BJ (cell line): ENCODE measurements at places on chromosomes 1 and 21. TPM values are rescaled to one million over a fixed set of nuclear protein-coding genes. Genes with fewer than 3 reads are reported as not detected.

Gene DISC1
- polyA plus RNA-seq = 1.9 and 2.3 TPM in 2 replicates

Gene AMY1C
- not detected in 2 replicates for polyA plus RNA-seq

DNA sequence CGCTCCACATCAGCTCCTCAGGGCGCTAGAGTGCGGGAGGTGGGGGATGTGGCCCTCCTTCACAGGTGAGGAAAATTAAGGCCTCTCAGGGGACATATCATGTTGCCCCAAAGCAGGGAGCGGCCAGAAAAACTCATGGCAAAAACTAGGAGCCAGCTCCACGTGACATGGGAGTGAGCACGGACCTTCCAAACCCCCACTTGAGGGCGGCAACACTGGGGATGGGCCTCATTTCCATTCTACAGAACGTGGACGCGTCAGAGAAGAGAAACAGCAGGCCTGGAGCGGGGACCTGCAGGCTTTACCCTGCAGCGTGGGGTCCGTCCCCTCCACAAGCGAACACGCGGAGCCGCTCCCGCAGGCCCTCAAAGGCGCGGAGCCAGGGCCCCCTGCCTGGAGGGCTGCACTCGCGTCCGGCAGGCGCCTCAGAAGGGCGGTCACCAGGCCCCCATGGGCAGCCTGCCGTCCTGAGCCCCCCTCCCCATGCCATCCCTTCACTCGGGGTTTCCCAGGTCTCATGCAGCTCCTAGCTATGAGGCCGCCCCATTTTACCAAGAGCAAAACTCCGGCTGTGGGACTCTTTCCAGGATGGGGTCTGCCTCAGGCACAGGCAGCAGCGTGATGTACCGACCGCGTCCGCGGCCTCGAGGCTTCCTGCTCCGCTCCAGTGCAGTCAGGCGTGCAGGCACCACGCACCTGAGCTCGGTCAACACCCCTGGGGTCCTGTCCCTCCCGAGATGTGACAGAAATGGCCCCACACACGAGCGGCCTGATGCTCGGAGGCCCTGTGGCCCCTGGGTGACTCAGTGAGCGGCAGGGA, 5.5 kb downstream of the CFAP410 start:
- no peak for DNase-seq

Gene GCLM
- 19.1 and 35.1 TPM in 2 replicates for polyA plus RNA-seq

GRCh38 chr1:86645851-86646250, 58.5 kb upstream of the SH3GLB1 start:
- no peak for DNase-seq

Gene ADGRL2
- 18.1 and 24.2 TPM in 2 replicates for polyA plus RNA-seq

GRCh38 chr1:214694769-214695168, 91.8 kb downstream of the CENPF start:
- no peak for DNase-seq

GRCh38 chr1:235017719-235018118, 110.9 kb downstream of the TOMM20 start:
- DNase-seq = no peak

DNA sequence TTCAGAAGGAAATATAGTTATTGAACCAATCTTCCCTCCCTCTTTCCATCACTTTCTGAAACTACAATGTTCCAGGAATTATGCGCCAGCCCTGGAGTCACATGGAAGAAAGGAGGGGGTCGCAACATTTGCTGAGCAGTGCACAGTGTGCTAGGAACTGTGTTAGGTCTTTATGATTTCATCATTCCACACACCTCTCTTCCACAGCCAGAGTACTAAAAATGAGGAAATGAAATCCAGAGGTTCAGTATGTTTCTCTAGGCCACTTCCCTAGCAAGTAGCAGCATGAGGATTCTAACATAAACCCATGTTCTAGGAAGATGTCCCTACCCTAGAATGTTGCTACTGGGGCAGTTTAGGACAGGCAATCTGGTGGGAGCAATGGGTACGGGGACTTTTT, 158.1 kb downstream of the SLC45A1 start:
- DNase-seq = no peak

Gene DAB1
- 0.83 and 0.91 TPM in 2 replicates for polyA plus RNA-seq

Gene PLA2G2C
- not detected in 2 replicates for polyA plus RNA-seq

- DNase-seq = no peak
Measured at GRCh38 chr21:29771491-29772066, 168.2 kb downstream of the GRIK1 start.

DNA sequence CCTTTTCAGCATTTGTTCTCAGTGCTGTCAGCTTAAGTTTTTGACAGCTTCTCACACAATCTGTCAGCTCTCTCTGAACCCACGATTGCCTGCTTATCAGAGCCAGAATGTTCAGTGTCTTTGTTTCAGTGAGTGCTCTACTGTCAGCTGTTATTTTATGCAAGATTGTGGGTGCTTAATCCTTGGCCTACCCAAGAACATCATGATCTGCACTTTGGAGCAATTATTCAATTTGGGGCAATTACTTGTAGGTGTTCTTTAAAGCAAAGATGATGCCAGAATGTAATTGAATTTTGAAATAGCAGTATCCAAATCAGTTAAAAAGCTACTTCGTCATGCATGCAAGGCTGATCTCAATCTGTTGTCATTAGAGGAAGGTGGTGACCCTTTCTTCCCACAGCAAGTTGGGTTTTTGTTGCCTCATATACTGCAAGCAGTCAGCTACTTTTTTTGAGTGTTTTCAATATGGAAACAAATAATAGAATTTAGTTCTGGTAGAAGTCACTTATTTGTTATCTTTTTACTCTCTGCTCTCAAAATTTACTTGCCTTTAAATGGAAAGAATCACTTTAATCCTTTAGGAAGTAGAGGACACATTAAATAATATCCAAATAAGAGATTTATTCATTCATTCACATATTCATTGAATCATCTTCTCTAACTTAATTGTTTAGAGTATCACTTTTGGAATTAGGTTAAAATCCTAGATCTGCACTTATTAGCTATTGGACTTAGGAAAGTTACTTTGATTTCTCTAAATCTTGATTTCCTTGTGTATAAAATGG, 253.5 kb upstream of the CACYBP start:
- DNase-seq = no peak

Gene RAD54L
- 4.3 and 5.6 TPM in 2 replicates for polyA plus RNA-seq

DNA sequence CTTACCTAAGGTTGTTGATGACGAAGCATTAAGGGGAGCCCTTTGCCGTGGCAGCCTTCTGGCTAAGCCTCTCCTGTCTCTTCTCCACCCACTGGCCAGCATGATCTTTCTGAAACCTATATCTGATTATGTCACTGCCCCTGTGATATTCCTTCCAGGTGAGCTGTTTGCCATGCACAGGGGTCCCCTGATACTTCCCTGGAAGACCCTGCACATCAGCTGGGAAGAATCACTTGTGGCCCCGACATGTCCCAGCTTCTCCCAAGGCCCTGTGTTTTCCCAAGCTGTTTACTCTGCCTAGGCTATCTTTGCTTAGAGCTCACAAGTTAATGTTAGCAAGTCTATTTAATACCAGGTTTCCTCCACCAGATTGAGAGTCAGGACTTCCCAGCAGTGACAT, 12.3 kb downstream of the RD3 start:
- DNase-seq = no peak

Gene ZBTB37
- polyA plus RNA-seq = 1.8 and 2.1 TPM in 2 replicates

Gene SLC44A3
- 1.1 and 2.1 TPM in 2 replicates for polyA plus RNA-seq

GRCh38 chr1:41739061-41739955, 179.4 kb downstream of the HIVEP3 start:
- peak; percentile 20 for DNase-seq

Gene USP48
- polyA plus RNA-seq = 10.8 and 23.6 TPM in 2 replicates

Gene LY9
- polyA plus RNA-seq = not detected in 2 replicates

- no peak for DNase-seq
Measured at GRCh38 chr1:37845049-37845646, 14.2 kb downstream of the MTF1 start.

DNA sequence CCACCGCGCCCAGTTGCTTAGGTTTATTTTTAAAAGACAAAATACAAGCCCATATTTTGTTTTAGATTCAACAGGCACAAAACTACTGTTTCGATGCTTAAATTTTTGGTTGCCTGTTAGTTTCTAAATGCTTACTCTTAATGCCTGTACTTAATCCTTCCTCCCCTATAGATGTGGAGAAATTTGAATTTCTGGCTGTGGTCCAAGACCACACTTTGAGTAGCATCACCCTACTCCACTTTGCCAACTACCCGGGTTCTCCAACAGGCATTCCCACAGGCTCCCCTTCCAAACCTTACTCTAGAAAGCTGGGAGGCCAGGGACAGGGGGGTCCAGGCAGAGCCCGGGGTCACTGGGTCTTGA, 20.0 kb downstream of the LACTBL1 start:
- no peak for DNase-seq

DNA sequence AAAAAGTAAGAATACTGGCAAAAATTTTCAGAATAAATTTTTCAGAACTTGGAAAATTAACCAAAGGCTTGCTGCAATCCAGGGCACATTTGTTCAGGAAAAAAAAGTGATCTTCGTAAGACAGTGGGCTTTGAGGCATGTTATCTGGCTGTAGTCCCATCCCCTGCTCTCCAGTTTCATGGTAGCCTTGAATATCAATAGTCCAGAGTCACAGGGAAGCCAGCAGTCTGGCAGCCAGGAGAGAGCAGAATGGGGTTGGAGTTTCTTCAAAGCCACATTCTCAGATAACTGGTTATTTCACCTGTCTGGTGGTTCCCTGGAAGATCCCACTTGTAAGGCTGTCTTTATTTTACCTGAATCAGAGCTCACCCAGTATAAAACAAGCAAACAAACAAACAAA, 669.3 kb downstream of the MATN1 start:
- DNase-seq = no peak

GRCh38 chr1:18339161-18339560, 141.6 kb upstream of the KLHDC7A start:
- DNase-seq = no peak

Gene CFAP74
- polyA plus RNA-seq = not detected in 2 replicates

- no peak for DNase-seq
Measured at GRCh38 chr1:80445033-80445432, 1355.7 kb upstream of the ADGRL2 start.

Gene CCDC30
- 0.26 and 0.38 TPM in 2 replicates for polyA plus RNA-seq

DNA sequence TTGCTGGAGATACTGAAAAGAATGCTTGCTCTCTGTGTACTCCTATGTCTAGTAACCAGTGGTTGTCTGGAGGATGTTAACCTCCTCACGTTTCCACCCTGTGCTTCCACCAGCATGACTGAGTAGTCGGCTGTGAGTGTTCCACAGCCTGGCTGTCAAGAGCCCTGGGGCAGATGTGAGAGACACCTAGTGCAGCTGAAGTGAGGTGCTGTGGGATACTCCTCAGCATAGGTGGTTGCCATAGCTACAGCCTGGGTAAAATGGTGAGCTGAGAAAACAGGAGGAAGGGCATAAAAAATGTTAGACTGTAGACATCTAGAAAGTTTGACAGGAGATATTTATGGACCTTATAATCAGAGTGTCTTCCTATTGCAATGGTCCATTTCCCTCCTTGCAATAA, 15.8 kb downstream of the IVL start:
- DNase-seq = no peak

Gene SLC16A4
- 20.8 and 49.4 TPM in 2 replicates for polyA plus RNA-seq

DNA sequence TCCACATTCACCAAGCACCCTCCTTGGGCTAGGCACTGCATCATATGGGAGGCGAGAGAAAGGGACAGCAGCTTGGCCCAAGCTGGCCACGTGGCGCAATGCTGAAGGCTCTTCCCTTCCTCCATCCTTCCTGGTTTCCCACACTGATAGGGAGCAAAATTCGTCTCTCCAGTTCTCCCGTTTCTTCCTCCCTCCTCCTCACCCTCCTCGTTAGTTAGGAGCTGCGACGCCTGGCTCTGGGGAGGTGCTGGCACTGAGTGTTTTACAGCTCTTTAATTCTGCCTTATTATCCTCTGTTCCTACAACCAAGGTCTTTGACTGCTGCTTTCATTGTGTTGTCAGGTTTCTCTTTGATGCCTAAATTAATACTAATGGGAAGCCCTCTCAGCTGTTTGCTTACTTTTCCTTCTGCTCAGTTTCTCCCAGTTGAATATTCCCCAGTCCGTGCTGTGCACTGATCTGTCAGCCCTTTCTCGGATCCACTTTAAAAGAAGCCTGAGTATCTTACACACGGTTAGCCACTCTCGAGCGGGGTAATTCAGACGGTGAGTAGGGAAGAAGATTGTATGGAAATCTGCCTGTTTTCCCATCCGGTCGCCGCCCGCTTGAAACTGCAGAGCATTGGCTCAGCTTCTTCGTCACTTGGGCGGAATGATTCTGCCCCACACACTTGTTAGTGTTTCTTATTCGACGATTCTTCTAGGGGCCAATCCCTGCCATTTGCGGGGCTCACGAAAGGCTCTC, 56.2 kb upstream of the SMYD2 start:
- DNase-seq = no peak

GRCh38 chr1:35573198-35574124, at the start of gene TFAP2E:
TFAP2E (plus strand) TSS chr1:35573314; CDS start chr1:35573578, 264 bp downstream.
- DNase-seq = no peak

Gene LCE1D
- polyA plus RNA-seq = not detected in 2 replicates

DNA sequence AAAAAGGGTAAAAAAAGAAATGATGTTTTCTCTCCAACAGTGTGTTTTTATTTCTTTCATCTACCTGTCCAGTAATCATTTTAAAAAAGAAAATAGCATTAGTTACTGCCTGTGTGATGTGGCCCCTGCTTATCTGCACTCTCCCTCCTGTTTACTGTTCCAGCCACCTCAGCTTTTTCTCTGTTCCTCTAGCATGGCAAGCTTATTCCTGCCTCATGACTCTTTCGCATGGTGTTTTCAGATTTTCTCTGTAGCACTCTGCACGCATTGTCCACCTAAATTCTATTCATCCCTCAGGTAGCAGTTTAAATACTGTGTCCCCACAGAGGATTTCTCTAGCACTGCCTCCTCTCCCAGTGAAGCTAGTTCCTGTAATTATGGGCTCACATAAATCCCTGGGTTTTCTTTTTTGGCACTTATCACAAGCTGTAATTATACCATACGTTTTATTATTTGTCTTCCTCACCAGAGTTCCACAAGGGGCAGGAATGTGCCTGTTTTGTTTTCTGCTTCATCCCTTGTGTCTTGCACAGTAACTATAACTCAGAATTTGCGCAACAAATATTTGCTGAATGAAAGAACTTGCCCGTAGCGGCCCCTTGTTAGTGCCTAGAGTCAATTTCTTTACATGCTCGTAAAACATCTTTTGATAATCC, 51.4 kb upstream of the LRIG2 start:
- peak; percentile 12 for DNase-seq

Gene GPR153
- 6.3 and 9.0 TPM in 2 replicates for polyA plus RNA-seq

Gene TLR5
- 0.02 and 0.21 TPM in 2 replicates for polyA plus RNA-seq

- DNase-seq = no peak
Measured at GRCh38 chr21:22981819-22982218, 1983.6 kb downstream of the NCAM2 start.

DNA sequence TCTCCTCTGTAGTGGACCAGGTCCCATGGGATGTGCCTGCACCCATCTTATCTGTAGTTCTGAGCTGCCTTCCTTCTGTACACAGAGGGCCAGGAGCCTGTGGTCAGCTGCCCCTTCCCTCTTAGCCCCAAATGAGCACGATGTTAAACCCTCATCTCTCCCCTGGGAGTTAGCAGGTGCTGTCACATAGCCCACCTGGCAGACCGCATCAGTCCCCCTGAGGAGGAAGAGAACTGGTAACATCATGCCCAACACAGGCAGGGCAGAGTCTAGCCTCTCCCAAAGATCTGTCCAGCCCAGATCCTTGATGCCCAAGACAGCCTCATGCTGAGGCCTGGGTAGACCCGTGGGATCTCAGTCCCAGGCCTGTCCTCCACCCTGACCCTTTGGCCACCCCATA, 4.7 kb downstream of the TIE1 start:
- no peak for DNase-seq
